ENCODE measurements at places on chromosomes 11 and 22.

DNA sequence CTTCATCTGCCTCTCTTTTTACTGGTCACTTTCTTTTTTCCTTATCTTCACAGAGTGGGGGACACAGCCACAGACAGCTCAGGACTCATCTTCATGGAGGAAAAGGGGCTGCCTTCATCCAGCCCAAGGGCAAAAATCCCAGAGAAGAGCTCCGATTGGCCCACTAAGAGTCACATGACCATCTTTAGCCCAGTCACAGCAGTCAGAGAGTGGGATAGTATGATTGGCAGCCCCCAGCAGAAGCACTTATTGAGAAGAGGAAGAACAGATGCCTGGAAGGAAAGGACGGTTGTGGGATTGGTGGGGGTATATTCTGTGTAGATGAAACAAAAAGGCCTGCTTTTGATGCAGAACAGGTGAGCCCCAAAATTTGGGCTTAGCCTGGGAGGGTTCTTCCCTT is 77.8 kb downstream of the MN1 start:
- no peak for DNase-seq

- no peak for DNase-seq
These were observed 38.3 kb downstream of the ZBTB16 start for GRCh38 chr11:114097832-114098231.

DNA sequence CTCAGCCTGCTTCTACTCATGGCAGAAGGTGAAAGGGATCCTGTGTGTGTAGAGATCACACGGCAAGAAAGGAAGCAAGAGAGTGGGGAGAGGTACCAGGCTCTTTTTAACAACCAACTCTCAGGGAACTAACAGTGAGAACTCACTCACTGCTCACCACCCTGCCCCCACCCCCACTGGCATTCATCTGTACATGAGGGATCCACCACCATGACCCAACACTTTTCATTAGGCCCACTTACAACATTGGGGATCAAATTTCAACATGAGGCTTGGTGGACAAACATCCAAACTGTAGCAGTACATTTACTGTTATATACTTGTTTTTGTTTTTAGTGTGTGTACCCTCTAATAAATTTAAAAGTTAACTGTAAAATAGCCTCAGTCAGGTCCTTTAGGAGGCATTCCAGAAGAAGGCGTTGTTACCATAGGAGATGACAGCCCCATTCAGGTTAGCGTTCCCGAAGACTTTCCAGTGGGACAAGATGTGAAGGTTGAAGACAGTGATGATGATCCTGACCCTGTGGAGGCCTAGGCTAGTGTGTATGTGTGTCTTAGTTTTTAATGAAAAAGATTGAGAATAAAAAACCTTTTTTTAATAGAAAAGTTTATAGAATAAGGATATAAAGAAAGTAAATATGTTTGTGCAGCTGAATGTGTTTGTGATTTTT is 11.3 kb downstream of the CUL5 start:
- no peak for DNase-seq

GRCh38 chr11:72327606-72328005 is 83.6 kb upstream of the PHOX2A start:
- no peak for DNase-seq
